Fibroblast of skin of scalp (primary cell): ENCODE measurements at places on chromosomes 3 and 15.
A peak's percentile ranks its signal among the peaks of the same experiment; 100 is the strongest.

- DNase-seq: peak; percentile 49
Observed at GRCh38 chr3:153026026-153026425, 136.0 kb upstream of the RAP2B start.

DNA sequence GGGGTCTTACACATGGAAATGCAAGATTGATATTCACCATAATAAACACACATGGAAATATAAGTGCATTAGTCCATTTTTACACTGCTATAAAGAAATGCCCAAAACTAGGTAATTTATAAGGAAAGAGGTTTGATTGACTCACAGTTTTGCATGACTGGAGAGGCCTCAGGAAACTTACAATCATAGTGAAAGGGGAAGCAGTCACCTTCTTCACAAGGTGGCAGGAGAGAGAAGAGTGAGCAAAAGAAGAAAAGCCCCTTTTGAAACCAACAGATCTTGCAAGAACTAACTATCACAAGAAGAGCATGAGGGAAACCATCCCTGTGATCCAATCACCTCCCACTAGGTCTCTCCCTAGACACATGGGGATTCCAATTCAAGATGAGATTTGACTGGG lies 111.7 kb upstream of the TP63 start:
- DNase-seq: no peak

GRCh38 chr3:118137778-118138177 lies 896.9 kb downstream of the IGSF11 start:
- no peak for DNase-seq

DNA sequence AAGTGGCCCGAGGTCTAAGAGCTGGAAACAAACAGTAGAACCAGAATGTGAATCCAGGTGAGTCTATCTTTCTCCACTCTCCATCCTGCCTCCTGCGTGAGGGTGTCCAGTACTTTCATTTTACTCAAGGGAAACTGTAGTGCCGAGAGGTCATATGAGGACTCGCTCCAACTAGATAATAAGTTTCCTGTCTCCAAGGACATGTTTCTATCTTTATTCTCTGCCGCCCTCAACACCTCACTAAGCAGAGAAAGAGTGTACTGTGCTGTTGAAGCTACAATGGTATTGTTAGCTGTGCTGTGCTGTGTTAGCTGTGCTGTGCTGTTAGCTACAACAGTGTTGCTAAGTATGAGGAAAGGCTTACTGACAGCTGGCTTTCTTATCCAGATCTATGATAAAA lies 137.9 kb upstream of the COL8A1 start:
- no peak for DNase-seq

GRCh38 chr15:70439880-70440279 lies 323.5 kb downstream of the UACA start:
- DNase-seq: no peak

DNA sequence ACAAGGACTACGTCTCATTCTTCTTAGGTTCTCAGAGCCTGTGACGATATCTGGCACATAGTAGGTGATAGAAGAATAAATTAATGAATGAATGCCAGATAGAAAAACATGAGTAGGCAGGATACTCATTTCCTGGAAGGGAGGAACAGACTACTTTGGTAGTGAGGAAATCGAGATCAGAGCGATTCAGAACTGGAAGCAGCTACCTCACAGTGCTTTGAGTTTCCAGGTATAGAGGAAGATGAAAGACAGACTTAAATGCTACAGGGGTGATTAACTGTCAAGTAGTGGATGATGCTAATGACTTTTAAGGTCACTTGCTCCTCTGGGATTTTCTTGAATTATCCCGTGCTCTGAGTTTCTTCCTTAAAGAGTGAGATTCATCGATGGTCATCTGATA lies 951.5 kb upstream of the CFAP20DC start:
- no peak for DNase-seq

GRCh38 chr15:96735632-96736240 lies 405.2 kb downstream of the NR2F2 start:
- no peak for DNase-seq

GRCh38 chr3:157274644-157275137 lies 114.7 kb upstream of the CCNL1 start:
- no peak for DNase-seq

GRCh38 chr3:138389841-138390581 lies 41.6 kb downstream of the MRAS start:
- peak; percentile 91 for DNase-seq

DNA sequence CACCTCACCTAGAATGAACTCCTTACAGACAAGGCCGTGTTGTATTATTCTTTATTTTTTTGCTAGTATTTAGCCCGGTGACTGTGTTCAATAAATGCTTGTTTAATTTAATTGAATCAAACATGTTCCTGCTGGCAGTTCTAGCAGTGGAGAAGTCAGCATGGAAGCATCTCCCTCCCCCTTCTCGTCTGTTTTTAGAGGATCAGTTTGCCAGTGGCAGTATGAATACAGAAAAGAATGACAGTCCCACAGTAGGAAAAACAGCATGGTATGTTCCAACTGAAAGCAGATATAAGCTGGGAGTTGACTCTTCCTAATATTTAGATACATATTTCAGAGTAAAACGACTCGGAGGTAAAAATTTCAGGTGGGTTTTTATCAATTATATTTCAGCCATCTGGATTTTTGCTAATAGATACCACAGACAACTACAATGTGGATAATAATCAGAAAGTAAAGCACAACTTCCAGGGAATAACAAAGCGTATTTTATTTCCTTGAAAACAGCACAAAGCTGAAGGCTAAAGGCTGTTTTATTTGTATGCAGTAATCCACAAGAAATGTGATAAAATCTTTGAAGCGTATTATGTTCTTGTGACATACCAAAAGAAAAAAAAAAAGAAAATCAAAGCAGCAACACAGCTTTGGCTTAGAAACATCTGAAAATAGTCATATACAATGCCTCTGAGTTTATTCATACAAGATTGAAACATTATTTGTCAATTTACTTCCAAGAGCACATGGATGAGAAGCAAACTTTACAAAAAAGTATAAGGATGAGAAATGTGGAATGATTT lies 244.5 kb upstream of the KCNMB2 start:
- no peak for DNase-seq

- DNase-seq: no peak
Observed at GRCh38 chr15:59654046-59654445, 3.3 kb downstream of the GTF2A2 start.

DNA sequence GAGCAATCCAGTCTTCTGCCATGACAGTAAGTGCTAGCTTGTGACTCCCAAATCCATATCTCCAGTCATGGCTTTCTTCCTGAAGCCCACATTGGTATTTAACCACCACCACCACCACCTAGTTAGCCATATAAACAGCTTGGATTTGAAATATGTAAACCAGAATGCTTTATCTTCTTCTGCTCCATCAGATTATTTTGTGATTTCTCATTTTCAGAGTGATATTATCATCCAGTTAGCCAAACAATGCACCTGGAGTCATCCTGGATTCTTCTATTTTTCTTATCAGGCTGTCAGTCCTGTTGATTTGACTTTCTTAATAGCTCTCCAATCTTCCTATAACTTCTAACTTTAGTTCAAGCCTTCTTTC lies 124.3 kb upstream of the PTX3 start:
- DNase-seq: peak; percentile 50

DNA sequence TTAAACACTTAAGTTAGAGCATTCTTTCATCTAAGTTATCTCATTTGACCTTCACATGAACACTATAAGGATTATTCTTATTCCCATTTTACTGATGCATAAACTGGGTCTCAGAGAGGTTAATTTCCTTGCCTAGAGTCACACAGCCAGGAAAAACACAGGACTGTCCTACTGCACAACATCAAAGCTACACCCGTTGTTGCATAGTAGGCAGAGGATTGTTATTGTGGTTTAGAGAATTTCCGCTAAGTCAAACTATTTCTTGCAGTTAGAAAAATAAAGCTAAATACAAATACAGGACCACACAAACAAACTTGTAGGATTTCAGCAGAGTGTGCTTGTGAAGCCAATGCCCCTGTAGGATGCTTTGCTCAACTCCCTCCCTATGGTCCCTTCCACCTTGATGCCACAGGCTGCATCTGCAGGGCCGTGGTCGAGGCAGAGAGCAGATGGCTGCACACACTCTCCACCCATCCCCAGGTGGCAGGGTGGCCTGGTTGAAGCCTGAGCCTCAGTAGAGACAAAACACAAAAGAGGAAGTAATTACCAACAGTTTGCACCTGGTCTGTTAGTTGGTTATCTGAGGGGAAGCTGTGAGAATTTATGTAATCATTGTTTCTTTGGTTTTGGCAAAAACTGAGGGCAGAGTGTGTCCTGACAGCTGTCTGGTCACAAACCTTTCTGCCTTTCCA lies 41.1 kb upstream of the SKOR1 start:
- no peak for DNase-seq

GRCh38 chr15:69478259-69478781 lies 25.7 kb downstream of the RPLP1 start:
- DNase-seq: peak; percentile 38

DNA sequence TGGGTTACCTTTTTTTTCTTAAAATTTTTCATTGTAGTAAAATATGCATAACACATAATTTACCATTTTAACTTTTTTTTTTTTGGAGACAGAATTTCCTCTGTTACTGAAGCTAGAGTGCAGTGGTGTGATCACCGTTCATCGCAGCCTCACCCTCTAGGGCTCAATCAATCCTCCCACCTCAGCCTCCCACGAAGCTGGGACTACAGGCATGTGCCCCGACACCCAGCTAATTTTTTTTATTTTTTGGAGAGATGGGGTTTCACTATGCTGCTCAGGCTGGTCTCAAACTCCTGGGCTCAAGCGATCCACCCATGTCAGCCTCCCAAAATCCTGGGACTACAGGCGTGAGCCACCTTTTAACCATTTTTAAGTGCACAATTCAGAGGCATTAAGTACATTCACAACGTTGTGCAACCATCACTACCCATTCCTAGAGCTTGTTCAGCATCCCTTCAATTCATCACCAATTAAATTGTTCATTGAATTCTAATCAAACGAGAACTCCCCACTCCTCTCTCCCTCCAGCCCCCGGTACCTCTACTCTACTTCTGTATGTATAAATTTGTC lies 44.6 kb downstream of the BHLHE40 start:
- DNase-seq: no peak

DNA sequence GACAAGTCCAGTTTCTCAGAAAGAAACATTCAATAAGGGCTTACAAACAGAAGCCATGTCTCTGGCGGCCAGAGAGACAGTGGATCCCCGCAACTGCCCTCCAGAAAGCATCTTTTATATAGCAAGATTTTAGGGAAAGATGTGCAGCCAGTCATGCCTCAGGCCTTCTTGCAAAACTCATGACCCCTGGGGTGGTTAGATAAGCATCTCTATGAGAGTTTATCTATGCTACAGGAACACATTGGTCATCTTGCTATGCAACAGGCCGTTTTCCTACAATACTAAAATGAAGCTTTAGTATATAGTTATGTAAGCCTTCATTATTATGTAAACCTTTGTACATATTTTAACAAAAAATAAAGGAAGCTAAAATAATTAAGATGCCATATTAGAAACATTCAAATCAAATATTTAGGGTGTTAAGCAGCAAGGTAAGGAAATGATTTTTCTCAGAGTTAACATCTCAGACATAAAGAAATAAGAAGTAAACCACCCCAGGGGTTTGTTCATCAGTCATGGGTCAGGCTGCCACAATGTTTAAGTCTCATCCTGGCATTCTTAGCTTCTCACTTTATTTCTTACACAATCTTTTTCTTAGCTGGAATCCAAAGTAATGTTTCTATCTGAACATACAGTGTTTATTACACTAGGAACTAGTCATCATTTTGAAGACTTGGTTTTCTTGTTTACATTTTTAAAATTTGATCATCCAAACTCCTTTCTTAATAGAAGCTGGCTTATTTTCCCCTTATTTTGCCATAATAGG lies 6.3 kb upstream of the FSIP1 start:
- peak; percentile 41 for DNase-seq

DNA sequence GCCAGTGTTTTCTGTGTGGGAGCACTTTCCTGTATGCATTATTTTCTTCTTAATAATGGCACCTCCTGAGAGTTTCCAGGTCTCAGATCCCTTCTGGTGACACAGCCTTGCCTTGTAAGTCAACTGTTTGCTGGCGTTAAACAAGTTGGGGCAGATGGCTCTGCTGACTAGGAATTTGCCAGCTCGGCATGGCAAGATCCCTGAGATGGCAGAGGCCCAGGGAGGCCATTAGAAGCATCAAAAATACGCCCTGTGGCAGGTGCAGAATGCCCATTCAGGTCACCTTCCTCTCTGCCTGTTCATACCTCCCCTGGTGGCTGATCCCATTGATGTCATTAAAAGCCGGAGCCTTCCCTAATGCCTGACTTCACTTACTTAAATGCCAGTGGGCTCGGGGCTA lies 320.9 kb upstream of the CTDSPL start:
- no peak for DNase-seq

GRCh38 chr3:151909681-151910405 lies 36.4 kb downstream of the SUCNR1 start:
- peak; percentile 69 for DNase-seq

DNA sequence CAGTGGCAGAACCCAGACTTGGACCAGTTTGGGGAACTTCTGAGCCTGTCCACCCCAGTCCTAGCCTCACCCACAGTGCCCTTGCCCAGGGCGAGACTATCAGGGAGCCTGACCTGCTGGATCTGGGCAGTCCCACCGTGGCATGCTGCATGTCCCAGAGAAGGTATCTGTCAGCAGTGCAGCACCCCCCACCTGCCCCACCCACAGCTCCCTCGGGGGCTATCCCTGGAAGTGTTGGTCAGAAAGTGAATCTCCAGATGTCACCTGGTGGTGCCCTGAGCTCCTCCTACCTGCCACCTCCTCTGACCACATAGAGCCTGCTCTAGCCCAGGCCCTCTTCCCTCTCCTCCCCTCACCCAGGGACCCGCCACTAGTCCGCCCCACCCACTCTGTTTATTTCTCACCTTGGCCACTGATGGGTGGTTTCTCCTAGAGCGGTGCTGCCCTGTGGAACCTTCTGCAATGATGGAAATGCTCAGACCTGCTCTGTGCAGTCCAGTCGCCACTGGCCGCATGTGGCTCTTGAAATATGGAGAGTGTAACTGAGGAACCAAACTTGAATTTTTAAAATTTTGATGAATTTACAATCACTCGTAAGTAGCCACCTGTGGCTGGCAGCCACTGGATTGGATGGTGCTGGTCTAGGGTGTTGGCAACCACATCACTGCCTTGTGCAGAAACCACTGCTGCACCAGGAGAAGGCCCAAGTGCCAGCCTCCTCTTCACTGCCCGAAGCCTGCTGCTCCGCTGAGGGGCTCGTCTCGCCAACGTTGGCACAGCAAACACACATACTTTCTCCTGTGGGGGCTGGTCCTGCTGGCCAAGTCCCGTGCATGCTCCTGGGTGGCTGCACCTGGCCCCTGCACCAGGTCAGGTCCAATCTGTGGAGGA lies 13.1 kb downstream of the HDAC11 start:
- no peak for DNase-seq
